Stimulated activated CD8-positive, alpha-beta memory T cell treated with anti-CD3 and anti-CD28 coated beads, Interleukin-4, amount 100 ng/mL, for 48 hours (primary cell): ENCODE measurements at places on chromosomes 4 and X.
A peak's percentile ranks its signal among the peaks of the same experiment; 100 is the strongest.

DNA sequence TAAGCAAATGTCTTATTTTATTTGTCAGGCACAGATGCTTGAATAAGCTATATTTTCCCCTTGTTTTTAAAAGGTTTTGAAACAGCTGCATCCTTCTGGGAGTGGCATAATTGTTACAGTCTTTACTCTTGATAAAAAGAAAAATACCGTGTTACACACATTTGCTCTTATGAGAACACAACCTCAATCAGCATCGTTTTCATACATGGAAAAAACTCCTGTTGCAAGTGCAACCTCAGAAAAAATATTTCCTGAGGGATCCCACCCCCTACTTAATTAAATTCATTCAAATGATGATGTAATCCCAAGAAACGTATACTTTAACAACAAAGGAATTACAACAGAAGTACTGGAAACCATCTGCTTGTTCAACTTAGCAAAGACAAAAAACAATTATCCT lies 58.6 kb downstream of the SMAD1 start:
- no peak for DNase-seq

GRCh38 chr4:4595252-4595651 lies 53.4 kb upstream of the STX18 start:
- no peak for DNase-seq

DNA sequence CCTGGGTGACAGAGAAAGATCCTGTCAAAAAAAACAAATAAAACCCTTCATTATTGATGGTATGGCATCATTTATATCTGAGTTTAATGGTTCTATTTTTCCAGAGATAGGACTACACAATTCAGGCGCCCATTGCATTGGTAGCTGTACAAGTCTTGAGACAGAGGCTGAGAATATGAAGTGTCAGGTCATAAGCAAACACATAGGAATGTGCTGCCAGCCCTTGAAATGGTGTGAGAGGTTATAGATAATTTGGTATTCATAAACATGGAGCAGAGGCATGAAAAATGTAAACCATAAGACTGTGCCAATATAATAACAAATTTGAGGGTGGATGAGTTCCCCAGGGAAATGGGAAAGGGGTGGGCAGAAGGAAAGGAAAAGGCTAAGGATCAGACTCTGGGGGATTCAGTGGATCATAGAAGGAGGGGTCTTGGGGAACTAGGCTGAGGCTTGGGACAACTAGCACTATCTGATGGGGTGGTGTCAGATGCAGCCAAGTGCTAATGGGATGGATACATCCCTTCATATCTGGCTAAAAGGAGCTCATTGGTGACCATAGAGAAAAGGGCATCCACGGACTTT lies 50.8 kb downstream of the MAOA start:
- DNase-seq, result no peak

DNA sequence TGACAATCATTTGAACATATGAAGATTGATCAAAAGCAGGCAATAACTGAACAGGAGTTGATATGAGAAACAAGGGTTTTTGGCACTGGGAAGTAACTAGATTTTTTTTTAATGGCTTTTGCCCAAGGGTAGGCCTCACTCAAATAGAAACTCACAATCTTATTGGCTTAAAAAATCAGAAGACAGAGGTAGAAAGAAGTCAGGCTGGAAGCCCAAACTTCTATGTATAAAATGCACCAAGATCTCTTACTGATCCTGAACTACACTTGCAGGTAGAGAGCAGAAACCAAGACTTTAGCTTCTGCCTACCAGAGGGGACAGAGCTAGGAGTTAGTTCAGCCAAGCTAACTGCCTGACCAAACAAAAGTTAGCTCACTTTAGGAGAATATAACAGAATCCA lies 74.9 kb downstream of the ADGRA3 start:
- no peak for DNase-seq

GRCh38 chr4:182736207-182736606 lies 181.0 kb downstream of the DCTD start:
- DNase-seq, result no peak

GRCh38 chr4:11111876-11112275 lies 316.8 kb downstream of the HS3ST1 start:
- DNase-seq, result no peak

GRCh38 chr4:100881283-100881682 lies 363.5 kb upstream of the EMCN start:
- DNase-seq, result no peak

GRCh38 chr4:187184508-187184907 lies 460.9 kb upstream of the FAT1 start:
- no peak for DNase-seq

GRCh38 chr4:94636004-94636403 lies 121.8 kb upstream of the BMPR1B start:
- DNase-seq, result no peak

DNA sequence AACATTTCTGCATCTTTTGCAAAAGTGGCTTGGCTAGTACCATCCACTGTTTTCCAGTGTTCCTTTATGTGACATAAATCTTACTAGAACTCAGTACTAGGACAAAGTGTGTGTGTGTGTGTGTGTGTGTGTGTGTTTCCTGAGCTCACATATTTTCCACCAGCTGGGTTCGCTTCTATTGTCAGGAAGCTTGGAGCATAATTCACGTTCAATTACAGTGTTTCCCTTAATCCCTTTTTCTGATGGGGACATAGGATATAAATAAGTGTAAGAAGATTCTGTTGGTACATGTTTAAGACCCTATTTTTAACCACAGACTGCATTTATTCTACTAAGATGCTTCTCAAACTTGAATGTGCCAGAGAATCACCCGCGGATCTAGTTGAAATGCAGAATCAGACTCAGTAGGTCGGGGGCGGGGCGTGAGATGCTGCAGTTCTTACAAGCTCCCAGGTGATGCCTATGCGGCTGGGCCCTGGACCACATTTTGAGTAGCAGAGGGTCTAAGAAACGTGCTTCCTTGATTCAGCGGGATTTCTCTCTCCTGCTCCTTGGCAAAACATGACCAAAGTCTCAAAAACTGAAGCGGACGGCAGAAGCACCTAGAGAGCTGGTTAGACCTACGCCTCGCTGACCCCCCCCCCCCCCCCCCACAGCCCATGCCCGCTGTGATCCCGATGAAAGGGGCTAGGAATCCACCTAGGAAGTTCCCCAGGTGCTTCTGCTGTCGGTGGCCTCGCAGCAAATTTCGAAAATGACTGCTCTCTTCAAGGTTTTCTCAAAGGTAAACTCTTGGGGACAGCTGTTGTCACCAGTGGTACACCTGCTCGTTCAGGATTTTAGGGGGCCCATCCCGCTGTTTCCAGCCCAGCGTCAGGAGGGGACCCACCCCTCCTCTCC lies 797 bp downstream of the CD99L2 start:
- peak; percentile 65 for DNase-seq

GRCh38 chrX:139495324-139495723 lies 35.2 kb upstream of the F9 start:
- no peak for DNase-seq

GRCh38 chrX:39907964-39908661 lies 189.6 kb downstream of the BCOR start:
- peak; percentile 28 for DNase-seq

GRCh38 chrX:13627306-13627705 lies 25.6 kb upstream of the TCEANC start:
- DNase-seq, result no peak

DNA sequence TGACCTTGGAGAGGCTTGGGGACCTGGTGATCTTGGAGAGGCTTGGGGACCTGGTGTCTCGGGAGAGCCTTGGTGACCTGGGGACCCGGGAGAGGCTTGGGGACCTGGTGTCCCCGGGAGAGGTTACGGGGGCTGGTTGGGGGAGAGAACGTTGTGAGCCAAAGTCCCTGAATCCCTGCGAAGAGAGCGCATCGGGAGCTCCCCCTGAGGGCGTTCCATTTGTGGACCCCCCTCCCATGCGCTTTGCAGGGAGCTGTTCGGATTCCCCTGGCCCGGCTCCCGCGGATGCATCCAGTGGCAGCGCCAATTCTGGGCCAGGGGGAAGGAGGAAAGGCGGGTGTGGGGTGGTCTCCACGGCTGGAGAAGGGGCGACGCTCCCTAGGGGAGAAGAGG lies 13.3 kb downstream of the SHOX start:
- DNase-seq, result no peak
